ENCODE measurements at places on chromosomes 16 and 17.

- DNase-seq = no peak
Measured at GRCh38 chr17:13996276-13996675, 73.0 kb upstream of the COX10 start.

DNA sequence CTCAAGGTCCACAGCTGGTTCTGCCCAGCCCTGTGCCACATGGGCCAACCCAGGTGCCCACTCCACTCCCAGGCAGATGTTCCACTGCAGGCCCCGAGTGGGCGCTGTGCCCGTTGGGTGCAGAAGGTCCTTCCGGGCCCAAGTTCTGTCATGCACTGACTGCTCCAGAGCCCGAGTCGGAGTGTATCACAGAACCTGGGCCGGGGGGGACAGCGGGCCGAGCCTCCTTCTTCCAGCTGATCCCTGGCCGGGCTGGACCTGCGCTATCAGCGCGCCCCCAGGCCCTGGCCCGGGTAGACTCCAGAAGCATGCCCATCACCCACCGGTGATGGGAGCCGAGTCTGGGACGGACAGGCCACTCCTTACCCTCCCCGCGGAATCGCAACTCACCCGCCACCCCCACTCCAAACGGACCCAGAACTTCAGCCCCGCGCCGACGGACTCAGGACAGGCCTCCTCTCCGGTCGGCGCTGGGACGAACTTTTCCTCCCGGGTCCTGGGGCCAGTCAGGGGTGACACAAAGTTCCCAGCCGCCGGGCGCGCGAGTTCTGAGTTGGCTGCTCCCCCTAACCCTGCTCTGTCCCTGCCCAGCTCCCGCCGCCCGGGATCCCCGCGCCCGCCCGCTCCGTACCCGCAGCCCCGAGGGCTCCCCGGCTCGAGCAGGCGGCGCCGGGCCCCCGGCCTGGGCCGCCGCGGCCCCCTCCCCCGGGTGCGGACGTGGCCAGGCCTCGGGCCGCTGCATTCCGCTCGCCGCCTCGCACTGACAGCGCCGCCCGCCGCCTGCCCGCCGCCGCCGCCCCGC, at the start of gene COPZ2:
COPZ2 (minus strand) TSS at position 762 of the 802 bp plus-strand sequence; CDS start at position 742, 20 bp downstream.
- DNase-seq = no peak

DNA sequence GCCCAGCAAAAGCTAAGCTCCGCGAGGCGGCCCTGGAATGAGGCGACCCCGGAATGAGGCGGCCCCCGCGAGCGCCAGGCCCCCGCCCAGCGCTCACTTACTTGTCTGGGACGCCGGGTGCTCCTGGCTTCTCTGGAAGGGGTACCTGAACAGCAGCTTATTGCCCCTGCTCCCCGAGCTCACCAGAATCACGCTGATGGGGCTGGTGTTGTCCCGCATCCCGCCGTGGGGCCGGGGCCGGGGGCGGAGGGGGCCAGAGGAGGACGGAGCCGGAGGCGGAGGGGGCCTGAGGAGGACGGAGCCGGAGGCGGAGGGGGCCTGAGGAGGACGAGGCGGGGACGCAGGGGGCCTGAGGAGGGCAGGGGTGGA, 440 bp downstream of the NPRL3 start:
- peak; percentile 8 for DNase-seq

- no peak for DNase-seq
Measured at GRCh38 chr17:10144982-10145381, 53.4 kb downstream of the GAS7 start.

GRCh38 chr17:72782985-72783701, 309.3 kb downstream of the SLC39A11 start:
- DNase-seq = no peak

DNA sequence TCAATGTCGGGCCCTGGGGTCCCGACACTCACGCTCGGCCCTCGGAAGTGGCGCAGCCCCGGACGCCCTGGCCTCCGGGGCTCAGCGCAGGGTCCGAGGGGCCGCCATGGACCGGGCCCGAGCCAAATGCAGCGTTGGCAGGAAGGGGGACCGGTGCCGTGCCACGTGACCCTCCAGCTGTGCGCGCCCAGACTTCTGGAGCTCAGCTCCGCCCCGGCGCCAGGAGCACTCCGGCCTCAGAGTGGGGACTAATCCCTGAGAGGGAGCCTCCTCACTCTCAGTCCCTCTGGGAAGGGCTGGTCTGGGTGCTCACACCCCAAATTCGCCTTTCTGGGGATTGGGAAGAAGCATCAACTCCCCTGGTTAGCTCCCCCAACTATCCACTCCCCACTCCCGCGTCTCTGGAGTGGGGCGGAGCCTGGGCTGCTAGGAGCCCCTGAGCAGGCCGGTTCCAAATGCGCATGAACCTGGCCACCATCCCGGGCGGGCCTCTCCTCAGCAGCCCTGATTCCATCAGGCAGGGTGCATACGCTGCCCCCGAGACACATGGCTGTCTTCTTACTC, at the start of gene B3GNT9:
B3GNT9 (minus strand) TSS at position 166 of the 564 bp plus-strand sequence. CDS start 513 bp downstream, outside the sequence.
- no peak for DNase-seq

DNA sequence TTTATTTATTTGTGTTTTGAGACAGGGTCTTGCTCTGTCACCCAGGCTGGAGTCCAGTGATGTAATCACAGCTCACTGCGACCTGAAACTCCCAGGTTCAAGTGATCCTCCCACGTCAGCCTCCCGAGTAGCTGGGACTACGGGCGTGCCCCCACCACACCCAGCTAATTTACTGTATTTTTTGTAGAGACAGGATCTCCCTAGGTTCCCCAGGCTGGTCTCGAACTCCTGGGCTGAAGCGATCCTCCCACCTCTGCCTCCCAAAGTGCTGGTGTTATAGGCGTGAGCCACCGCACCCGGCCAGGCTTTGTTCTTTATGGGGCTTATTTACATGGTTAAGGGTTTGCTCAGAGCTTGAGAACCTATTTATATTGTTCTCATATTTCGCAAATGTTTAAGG, 5.8 kb upstream of the MEIOB start:
- DNase-seq = no peak

GRCh38 chr16:4928227-4928626, 8.7 kb downstream of the PPL start:
- no peak for DNase-seq

- peak; percentile 43 for DNase-seq
Measured at GRCh38 chr17:79741751-79742588, 11.2 kb downstream of the ENPP7 start.

DNA sequence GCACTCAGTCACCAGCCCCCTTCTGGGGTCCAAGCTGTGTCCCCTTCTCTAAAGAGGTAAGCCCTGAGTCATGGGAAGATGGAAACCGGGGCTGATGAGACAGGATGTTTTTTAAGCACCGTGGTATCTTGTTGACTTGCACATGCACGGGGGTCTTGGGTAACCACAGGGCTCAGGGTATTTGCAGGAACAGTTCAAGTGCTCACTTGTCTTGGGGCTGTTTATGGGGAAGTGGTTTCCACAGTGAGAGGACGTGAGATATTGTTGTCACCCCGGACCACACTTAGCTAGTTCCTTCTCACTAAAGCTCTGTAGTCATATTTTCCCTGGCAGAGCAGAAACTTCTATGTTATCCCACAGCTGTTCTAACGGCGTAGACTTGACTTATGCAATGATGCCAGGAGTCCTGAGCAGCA, 7.7 kb downstream of the CCL3L1 start:
- DNase-seq = no peak

GRCh38 chr16:27156579-27156978, 46.7 kb upstream of the KDM8 start:
- no peak for DNase-seq

GRCh38 chr16:73544826-73545225, 496.9 kb upstream of the ZFHX3 start:
- no peak for DNase-seq

DNA sequence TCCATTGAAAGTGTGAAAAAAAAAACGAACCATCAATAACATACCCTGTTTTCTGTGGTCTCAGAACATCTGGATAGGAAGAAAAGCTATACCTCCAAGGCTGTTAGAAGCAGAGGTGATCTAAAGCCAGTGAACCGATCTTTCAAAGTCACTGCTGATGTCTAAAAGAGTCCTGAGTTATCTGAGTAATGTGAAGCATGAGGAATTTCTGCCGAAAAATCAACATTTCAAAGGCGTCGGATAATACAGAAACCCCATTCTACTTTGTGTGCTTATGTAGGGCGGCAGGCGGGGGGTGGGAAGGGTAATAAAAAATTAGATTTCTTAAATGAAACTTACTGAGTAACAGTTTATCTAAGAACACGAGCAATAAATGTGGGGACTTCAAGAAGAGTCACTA, 3.9 kb downstream of the XYLT1 start:
- no peak for DNase-seq

GRCh38 chr16:67880584-67880983, 4.1 kb upstream of the NRN1L start:
- no peak for DNase-seq

DNA sequence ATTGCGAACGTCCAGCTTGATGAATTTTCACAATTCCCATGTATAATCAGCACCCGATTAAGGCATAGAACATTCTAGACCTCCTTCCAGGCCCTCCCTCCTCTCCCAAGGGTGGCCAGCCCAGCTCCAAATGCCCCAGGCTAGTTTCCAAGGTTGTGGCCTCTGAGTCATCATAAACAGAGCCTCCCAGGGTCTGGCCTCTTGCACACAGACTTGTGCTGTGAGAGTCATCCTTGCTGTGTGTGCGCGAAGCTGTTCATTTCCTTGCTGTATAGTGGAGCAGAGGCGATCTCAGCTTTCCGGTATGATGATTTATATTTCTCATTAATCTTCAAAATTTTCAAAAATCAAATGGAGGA, 20.5 kb upstream of the JPH3 start:
- no peak for DNase-seq

GRCh38 chr17:39996800-39997199, 16.2 kb downstream of the PSMD3 start:
- DNase-seq = no peak

- DNase-seq = no peak
Measured at GRCh38 chr16:51306886-51307595, 156.0 kb upstream of the SALL1 start.

DNA sequence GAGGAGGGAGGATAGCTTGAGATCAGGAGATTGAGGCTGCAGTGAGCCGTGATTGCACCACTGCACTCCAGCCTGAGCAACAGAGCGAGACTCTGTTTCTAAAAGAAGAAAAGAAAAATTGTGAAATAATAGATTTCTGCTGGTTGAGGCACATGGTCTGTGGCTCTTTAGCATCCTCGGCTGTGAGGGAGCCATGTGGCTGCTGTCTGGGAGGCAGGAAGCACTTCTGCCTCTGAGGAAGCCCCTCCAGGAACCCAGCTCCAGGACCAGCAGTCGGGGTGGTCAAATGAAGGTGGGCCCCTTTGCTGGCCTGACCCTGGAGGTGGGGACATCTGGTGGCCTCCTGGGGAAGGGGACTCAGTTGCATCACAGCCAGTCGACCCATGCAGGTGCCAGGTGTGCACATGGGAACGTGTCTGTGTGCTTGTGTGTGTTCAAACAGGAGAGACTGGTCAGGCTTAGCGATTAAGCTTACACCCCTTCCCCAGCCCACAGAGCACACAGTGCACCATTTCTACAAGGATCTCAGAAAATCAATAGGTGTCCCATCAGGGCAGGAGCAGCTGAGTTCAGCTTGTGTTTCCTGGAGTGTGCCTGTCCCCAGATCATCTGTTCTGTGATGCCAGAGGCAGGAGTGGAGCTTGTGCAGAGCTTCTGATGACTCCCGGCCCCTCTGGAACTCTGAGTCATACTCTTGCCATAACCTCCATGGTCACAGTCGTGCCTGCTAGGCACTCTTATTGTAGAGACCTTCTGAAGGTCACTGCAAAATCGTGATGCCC, 24.3 kb upstream of the MGAT5B start:
- no peak for DNase-seq

DNA sequence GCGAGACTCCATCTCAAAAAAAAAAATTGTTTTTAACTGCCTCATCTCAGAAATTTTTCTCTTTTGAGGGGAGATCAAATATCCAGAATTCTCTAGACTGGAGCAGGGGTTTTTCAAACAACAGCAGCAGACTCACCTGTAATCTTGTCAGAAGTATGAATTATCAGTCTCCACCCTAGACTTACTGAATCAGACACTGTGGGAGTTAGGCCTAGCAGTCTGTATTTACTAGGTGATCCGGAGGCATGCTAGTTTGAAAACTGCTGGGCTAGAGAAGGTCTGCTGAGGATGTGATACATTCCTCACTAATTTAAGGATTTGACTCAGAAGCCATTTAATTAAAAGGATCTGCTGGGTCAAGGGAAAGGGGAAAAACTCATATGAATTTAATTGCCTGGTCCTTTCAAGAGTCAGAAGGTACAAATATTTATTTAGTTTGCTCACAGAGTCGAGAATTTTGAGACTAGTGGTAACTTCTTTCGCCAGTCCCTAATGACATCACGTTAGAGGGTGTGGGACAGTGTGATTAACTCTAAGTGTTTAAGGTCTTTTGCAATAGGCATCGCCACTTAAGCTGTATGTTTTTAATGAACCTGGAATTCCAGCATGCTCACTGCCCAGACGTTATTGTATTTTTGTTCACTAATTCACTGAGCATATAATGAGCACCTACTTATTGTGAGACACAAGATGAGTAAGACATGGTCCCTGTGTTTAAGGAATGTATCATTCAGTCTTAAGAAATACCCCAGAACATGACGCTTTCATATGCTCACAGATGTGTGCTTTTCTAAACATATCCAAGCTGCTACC, 14.2 kb downstream of the ATP6V0A1 start:
- DNase-seq = no peak

DNA sequence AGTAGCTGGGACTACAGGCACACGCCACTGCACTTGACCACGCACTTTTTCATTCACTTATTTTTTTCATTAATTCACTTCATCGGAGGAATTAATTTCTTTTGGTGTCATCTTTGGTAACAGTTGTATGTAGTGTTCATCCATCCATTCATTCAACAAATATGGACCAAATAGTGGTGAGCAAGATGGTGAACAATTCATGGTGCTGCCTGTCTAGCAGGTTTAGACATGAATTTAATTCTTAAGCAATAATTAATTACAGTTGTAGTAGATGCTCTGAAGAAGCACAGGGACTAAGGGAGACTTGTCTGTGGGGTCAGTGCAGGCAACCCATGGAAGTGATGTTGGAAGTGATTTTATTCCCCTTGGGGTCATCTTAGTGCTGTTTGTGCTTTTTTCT, 22.4 kb downstream of the GDE1 start:
- DNase-seq = no peak

DNA sequence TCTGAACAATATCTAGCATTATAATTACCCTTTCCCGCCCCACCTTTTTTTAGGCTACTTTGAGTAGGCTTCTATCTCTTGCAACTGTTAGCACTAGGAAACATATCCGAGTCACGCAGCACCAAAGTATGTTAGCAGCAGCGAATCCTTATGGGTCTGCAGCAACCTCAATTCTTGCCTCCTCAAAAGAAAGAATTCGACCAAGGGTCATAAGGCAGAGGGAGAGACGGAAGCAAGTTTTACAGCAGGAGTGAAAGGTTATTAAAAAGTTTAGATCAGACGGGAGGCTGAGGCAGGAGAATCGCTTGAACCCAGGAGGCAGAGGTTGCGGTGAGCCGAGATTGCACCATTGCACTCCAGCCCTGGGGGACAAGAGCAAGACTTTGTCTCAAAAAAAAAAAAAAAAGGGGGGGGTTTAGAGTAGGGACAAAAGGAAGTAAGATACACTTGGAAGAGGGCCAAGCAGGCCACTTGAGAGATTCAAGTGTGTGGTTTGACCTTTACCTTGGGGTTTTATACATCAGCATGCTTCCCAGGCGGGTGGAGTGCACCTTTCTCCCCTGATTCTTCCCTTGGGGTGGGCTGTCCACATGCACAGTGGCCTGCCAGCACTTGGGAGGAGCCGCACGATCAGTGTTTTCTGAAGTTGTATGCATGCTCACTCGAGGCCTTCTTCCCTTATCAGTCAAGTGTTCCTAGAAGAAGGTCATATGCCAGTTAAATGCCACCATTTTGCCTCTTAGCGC, 67.7 kb downstream of the HLF start:
- DNase-seq = no peak

Data from activated CD4-positive, CD25-positive, alpha-beta regulatory T cell treated with anti-CD3 and anti-CD28 coated beads, Interleukin-2, amount 50 U/mL, for 16 hours (primary cell).